ENCODE measurements at places on chromosomes 2 and 18.

DNA sequence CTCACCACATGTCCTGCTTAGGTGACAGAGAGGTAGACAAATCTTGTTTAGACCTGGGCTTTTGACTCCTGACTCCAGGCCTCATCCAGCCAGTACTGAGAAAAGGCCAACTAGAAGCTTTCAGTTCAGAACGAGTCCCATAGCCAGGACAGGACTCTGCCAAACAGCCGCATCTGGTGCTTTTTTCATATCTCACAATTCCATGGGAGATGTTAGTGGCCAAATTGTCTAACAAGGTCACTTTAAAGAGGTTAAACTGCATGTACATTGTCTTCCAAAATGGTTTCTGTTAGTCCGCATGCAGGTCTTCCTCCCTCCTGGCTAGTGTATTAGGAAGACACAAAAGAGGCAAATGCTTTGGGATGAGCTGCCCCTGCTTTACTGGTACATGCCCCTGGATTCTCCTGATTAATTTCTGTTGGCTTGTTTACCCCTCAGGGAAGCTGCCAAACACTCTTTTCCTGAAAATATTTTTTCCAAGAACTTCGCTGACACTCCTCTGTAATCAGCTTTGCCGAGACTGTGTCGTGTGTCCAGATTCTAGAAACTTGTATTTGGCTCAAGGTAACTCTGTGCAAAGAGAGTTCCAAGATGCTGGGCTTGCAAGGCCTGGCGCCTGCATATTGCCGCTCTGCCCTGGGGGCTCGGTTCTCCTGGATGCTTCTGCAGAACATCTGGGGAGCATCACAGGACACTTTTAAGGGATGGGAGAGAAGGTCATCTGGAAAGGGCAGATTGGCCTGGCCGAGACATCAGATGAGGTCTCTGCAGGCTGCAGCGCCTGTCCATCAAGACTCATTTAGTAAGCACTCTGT is 209.2 kb upstream of the APCDD1 start:
- no peak for DNase-seq

DNA sequence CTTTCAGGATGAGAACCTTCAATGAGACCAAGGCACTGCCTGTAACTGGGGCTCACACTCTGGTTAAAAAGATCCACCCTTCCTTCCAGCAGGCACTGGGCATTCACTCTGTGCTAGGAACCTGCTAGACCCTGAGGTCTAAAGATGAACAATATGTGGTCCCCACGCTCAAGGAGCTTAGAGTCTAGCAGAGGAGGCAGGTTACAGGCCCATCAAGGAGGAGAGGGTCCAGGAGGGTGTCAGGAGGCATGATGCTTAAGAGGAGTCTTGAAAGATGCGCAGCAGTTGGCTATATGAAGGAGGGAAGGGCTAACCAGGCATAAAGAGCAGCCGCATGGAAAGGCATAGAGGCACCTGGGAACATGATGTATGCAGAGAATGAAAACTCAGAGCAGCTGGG is 4.5 kb downstream of the ANKRD53 start:
- DNase-seq: no peak

DNA sequence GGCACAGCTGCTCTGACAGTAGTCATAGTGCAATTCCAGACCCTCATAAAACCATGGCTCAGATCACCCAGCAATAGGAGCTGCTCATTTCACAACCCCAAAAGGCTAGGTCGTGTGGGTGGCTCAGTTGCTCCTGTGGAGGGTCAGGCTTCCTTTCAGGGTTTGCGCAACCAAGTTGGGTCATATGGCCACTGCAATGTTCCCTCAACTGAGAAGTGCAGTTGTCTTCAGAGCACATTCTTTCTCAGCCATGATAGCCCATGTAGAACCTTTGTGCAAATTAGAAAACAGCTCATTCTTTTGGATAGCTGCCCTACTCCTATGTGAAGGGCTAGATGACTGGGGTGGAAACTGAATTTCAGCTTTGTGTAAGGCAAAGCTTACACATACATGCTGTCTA is 3.2 kb downstream of the SERPINB13 start:
- no peak for DNase-seq

GRCh38 chr2:235567842-235568241 is 74.0 kb downstream of the AGAP1 start:
- DNase-seq: no peak

GRCh38 chr2:88452565-88452905 is at the start of gene FOXI3:
TSS of gene FOXI3 (minus strand) at chr2:88452693. CDS start at chr2:88452535, 158 bp downstream.
- DNase-seq: no peak

DNA sequence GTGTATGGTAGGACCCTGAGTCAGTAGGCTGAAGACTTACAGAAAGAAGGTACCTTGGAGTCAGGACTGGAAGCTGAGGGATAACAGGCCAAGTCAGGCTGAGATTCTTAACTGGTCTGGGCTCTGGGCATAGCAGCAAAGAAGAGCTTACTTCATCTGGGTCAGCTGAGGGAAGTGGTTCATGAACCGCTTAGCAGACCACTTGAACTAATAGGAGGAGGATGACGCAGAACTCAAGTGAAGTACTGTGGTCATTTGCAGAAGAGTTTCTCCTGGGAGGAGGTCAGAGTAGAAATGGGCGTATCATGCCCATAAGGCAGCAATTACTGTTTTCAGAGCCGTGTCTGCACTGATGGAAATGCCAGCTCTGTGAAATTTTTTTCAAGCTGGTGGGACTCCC is 164.5 kb downstream of the LCLAT1 start:
- DNase-seq: no peak

Data from GM10248 (cell line).